Activated T-helper 1 cell treated with Interleukin-2 at 50 U/mL for 16 hours (primary cell): ENCODE measurements at places on chromosomes 5 and 9.

DNA sequence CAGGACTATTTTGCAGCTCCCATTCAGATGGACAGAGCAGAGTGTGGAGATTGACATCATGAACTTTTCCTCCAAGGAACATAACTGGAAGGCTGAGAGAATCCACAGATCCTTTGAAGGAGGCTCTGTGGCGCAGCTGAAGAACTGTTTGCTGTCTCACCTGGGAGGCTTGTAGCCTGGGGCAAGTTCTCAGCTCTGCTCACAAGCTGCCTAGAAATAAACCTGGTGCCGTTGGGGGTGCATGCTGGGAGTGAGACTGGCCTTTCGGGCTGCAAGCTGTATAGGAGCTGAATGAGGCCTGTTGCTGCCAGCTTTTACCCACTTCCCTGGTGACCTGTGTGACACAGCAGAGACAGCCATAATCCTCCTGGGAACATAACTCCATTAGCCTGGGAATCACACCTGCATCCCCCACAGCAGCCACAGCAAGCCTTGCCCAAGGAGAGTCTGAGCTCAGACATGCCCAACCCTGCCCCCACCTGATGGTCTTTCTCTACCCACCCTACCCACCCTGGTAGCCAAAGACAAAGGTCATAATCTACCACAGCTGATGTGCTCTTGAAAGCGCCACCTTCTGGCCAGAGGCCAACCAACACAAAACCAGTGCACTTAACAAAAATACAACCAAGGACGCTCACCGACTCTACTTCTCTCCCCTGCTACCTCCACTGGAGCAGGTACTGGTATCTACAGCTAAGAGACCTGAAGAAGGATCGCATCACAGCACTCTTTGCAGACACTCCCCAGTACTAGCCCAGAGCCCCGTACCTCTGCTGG, 205.1 kb upstream of the MRPS30 start:
- no peak for DNase-seq

DNA sequence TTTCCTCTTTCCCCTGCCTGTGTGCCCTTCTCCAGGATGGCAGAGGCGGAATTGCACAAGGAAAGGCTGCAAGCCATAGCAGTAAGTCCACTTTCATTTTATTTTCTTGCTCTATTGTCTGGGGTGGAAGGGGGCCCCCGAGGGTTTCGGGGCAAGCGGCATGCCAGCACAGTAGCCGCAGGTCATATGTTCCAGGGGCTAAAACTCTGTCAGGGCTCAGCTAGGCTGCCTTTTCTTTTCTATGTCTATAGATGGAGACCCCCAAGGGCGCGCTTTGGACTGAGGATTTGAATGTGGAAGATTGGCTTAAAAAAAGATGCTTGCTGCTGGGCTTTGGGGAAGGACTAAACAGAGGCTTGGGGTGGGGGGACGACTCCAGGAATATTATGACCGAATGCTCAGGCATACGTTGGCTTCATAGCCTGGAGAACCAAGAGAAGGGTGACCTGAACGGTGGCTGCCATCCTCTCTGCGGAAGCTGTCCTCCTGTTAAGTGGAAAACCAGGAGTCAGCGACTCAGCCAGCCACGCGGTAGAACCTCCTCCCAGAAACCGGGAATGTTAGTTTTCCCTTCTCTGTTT, 545 bp downstream of the PALM2AKAP2 start:
- no peak for DNase-seq

- DNase-seq = no peak
These were observed 1.5 kb upstream of the TEX10 start for GRCh38 chr9:100354121-100354800.

GRCh38 chr9:134551176-134551575, 90.4 kb upstream of the COL5A1 start:
- DNase-seq = no peak

DNA sequence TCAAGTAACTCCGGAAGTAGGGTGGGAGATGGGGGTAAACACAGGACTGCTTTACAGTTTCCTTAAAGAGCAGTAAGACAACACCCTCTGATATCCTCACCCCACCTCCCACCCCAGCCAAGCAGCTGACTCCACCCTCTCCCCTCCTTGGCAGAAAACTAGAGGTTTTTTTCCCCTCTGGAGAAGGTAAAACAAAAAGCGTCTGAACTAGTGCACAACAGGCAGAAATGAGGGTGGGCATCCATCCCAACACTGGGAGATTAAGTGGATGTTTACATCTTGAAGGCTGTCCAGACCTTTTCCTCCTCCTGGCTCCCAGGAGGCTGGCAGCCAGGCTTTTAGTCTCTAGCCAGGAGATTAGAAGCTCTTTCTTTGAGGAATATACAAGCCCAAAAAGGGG, 13.9 kb upstream of the CTNNAL1 start:
- DNase-seq = no peak

- no peak for DNase-seq
These were observed 100.3 kb downstream of the MRPS30 start for GRCh38 chr5:44909004-44909403.

- DNase-seq = no peak
These were observed 130.9 kb downstream of the ERCC6L2 start for GRCh38 chr9:96006296-96006879.

- DNase-seq = no peak
These were observed 297.3 kb downstream of the MLLT3 start for GRCh38 chr9:20325008-20325407.

- DNase-seq = no peak
These were observed 908.0 kb upstream of the COX7C start for GRCh38 chr5:85709728-85710127.

- no peak for DNase-seq
These were observed 19.4 kb downstream of the TMEM174 start for GRCh38 chr5:73192370-73192769.

DNA sequence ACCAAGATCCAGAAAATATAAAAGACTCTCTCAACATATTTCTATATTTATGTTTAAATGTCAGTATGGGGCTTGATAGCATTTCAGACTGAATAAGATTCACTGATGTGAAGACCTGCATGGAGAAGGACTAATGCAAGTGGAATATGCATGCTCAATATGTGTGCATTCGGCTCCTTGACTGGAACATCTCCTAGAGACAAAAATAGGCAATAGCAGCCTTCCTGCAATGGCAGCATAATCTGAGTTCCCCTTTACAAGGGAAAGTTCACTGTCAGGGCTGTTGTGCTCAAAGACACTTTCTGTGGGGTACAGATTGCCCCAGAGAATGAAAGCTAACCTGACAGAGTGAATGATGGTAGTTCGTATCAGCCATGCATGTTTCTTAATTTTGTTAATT, 42.4 kb downstream of the STARD4 start:
- no peak for DNase-seq

DNA sequence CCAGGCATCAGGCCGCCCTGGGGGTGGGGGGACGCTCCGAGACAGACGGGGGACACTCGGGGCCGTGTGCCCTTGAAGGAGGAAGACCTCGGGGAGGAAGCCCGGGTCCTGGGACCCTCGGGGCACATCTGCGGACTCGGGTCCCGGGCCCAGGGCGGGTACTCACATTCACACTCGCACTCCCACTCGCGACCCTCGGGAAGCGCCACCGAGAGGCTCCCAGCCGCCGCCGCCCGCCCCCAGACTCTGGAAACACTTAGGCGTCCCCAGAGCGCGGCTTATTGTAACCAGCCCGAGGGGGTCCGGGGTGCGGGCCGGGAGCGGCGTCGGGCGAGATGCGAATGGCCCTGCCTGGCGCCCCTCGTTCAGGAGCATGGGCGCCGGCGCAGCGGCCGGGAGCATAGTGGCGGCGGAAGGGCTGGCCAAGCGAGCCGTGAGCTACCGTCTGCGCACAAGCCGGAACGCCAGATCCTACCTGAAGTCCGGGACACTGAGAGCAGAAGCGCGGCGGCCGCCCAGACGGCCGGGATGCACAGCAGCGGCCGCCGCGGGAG, 559 bp downstream of the ROR2 start:
- no peak for DNase-seq

- DNase-seq = no peak
These were observed 19.7 kb downstream of the TRIM14 start for GRCh38 chr9:98099346-98099745.

GRCh38 chr5:44085083-44085482, 304.1 kb downstream of the FGF10 start:
- DNase-seq = no peak

GRCh38 chr5:43893951-43894684, 291.1 kb downstream of the NNT start:
- DNase-seq = no peak

- no peak for DNase-seq
These were observed 4.8 kb upstream of the CHSY3 start for GRCh38 chr5:129899454-129899853.

DNA sequence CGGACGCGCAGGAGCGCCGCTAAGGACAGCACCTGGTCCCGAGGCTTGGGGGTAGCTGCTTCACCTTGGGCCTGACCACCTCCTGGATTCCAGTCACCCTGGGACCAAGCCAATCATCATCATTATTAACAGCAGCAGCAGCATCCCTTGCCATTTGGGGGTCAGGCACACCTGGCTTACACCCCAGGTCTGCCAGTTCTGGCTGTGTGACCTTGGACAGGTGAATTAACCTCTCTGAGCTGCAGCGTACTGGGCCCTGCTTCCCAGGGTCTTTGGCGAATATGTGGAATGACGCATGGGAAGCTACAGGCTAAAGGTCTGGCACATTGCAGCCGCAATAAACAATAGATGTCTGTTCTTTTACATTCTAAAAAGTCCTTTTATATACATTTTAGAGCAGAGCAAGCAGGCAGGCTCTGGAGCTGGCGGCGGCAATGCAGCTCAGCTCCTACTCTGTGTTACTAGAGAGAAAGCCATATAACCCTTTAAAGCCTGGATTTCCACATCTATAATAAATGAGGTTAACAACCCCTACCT, 97.8 kb upstream of the CPLX2 start:
- no peak for DNase-seq

GRCh38 chr5:41925555-41925951, 472 bp downstream of the FBXO4 start:
- DNase-seq = no peak

- DNase-seq = no peak
These were observed 356.4 kb upstream of the GRAMD2B start for GRCh38 chr5:126066836-126067235.

- no peak for DNase-seq
These were observed 83.8 kb upstream of the RAPGEF1 start for GRCh38 chr9:131823701-131824146.

- DNase-seq = no peak
These were observed 15.1 kb upstream of the TRIM36 start for GRCh38 chr5:115184770-115185169.

- DNase-seq = no peak
These were observed 56.2 kb upstream of the SLC2A8 start for GRCh38 chr9:127340721-127341120.

DNA sequence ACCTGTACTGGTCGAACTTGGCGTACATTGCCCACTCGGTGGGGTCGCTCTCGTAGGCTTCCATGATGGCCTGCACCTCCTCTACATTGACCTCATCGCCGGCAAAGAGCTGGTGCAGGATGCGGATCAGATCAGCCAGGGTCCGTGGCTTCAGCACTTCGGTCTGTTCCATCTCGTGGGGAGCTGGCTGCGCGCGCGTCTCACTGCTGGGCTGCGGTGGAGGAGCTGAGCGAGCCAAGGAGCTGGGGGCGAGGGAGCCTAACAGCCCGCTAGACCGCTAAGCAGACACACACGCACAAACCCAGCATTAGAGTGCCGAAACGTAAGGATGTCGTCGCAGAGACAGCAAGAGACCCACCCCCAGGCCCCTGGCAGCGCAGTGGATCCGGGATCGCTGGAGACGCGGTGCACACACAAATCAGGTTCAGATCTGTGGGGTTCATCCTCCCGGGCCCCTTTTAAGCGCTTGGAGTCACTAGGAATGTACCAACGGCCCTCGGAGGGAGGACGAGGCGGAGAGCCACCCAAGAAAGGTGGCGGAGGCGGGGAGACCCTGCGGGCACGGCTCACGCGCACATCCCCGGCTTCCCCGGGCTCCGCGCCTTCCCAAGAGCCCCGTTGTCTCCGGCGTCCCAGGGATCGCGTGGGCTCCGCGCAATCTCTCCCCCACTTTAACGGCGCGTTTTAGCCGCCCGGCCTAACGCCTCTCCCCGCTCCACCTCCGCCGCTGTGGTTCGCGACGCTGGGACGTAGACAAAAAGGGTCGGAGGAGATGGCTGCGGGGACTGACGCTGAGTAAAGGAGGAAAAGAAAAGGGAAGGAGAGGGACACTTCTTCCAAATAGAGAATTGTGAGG, at the start of gene CDO1:
TSS of gene CDO1 (minus strand) at position 434 of the 856 bp plus-strand sequence. CDS start at position 172, 262 bp downstream.
- no peak for DNase-seq

- DNase-seq = no peak
These were observed 61.4 kb downstream of the SNX24 start for GRCh38 chr5:122906768-122907167.

DNA sequence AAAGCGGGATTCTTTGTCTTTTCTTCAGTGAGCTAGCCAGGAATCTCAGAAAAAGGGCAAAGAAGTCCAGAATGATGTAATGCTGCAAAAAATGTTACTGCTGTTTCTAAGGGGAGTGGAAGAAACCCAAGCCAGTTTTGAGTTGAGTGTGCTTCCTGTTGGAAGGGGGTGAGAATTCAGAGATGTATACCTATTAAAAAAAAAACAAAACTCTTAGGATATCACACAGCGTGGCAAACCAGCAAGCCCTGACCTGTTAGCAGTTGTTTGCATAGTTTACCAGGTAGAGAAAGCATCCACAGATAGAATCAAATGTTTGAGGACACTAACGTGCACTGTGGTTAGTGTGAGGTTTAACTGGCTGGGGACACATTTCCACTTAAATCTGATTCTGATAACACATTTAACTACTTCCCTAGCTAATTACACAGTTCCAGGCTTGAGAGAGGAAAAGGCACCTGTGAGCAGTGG, 11.4 kb downstream of the BASP1 start:
- no peak for DNase-seq

GRCh38 chr9:81293651-81294050, 395.7 kb downstream of the TLE1 start:
- DNase-seq = no peak

- DNase-seq = no peak
These were observed 319.2 kb downstream of the TRPM3 start for GRCh38 chr9:70802206-70802605.

DNA sequence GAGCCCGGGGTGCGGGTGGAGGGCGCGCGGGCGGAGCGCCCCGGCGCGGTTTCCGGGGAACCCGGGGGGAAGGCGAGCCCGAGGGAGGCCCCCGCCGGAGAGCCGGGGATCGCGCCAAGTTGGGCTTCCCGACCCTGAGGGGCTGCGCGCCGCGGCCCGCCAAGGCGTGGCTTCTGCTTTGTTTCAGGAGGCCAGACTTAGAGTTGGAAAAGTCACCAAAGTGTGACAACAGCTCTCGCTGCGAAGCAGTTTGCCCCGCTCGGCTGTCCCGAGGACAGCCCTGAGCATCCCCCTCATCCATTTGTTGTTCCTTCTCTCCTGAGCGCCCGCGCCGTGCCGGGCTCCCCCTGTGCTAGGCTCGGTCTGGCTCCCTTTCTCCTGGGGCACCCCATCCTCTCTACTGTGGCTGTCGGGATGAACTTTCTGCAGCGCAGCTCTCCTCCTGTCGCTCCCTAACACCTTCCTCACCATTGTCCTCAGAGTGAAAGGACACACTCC, 410 bp downstream of the GLIPR2 start:
- no peak for DNase-seq

GRCh38 chr5:154390096-154390495, 55.7 kb upstream of the SAP30L start:
- no peak for DNase-seq

GRCh38 chr9:133739408-133740280, 1.5 kb upstream of the SARDH start:
- no peak for DNase-seq
